ENCODE measurements at places on chromosomes 16 and 17. TPM values are rescaled to one million over a fixed set of nuclear protein-coding genes. Genes with fewer than 3 reads are reported as not detected.

DNA sequence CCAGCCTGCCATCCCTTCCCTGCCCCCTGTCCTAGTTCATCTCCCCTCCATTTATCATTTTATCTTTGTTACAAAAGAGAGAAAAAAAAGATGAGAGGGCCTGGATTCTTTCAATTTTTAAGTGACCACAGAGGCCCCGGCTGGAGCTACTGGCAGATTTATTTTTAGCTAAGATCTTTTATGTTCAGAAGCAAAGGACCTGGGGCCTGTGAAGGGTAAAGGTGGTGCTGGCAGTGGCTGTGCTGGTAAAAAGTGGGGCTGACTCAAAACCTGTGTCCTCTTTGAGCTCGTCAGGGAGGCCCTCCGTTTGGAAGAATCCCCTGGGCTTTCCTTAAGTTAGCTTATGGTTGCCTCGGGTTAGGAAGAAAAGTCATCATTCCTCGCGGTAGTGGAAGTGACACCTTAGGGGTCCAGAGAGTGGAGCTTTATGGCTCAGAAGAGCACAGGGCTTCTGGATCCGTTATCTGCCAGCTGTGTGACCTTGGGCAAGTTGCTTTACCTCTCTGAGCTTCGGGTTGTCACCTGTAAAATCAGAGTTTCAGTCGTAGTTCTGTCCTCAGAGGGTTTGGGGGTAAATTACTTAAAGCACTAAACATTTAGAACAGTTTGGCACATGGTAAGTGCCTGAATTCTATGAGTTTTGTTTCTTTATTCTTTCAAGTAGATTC lies 923.8 kb upstream of the EEF2KMT start:
- DNase-seq = no peak

GRCh38 chr17:73157521-73157890 lies 7.3 kb upstream of the SSTR2 start:
- DNase-seq = no peak

DNA sequence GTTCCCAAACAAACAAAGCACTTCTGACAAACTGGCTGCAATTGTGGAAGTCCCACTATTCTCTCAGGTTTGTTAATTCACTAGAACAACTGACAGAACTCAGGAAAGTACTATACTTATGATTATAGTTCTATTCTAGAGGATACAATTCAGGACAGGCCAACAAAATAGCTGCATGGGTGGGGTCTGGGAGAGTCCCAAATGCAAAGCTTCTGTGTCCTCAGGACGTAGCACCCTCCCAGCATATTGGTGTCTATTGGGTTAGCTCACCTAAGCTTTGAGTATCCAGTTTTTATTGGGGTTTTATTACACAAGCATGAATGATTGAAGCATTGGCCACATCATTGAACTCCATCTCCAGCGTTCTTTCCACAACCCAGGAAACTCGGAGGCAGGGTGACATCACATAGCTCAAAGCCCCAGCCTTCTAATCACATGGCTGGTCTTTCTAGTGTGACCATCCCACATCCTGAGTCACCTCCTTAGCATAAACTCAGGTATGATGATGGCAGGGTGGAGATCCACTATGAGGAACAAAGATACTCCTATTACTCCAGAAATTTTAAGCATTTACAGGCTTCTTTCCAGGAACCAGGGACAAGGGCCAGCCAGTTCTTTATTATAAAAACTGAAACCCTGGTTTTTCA lies 43.9 kb upstream of the CCNF start:
- DNase-seq = no peak

DNA sequence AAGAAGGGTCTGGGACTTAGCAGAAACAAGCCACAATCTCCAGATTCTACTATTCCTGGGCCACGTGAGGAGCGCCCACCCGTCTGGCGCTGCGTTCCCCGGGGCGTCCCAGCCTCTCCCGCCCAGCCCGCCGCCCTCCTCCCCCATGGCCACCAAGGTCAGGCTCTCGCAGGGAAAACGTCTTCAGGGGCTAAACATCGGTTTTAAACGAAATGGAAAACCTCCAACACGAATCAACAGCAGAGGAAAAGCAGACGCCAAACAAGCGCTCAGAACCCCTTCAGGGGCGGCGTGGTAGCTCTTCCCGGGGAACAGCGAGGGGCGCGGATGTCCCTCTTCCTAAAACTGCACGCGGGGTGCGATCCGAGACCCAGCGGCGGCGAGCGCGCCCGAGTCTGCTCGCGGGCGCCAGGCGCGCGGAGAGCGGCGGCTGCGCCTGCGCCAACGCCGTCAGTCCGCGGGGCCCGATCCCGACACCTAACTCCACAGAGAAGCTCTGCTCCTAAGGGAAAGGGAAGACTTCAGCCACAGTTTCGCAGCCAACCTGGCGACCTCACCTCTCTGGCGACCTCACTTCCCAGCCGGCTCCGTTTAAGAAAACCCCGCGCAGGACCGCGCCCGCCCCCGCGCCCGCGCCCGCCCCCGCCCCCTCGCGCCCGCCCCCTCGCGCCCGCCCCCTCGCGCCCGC lies 505 bp upstream of the COG1 start:
- peak; percentile 86 for DNase-seq

- DNase-seq = no peak
Observed at GRCh38 chr17:50289278-50289677, 15.0 kb downstream of the TMEM92 start.

GRCh38 chr17:48002266-48002915 lies 31.5 kb downstream of the CDK5RAP3 start:
- peak; percentile 60 for DNase-seq

DNA sequence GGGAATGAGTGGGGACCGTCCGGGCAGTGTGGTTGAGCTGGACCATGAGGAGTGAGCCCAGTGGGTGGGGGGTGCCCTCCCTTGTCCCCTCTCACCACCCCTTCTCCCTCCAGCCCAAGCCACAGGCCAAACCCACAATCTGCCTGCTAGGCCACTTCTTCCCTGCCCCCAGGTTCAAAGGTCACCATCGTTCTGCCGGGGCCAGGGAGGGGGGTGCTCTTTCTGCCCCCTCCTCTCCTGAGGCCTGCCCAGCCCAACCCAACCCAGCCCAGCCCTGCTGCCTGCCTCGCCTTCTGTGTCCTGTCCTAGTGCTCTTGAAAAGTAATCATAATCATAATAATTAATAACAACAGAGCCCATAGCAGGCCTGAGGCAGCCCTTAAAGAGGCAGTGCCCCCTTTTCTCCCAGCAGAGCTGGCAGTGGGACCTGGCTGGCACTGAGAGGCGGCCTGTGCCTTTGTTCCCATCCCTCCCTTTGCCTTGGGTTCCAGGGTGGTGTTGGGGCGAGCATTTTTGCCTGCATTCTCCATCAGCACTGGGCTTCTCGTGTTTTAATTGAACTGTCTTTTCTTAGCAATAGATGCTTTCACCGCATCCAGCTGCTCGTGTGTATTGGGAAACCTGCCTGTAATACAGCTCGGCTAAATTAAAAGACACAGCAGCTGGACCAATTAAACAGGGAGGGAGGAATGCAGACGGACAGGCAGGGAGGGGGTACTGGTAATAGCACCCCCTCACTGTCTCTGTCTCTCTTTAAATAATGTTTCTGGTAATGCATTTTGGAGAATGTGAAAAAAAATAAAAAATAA lies 46.8 kb downstream of the SREBF1 start:
- DNase-seq = no peak

DNA sequence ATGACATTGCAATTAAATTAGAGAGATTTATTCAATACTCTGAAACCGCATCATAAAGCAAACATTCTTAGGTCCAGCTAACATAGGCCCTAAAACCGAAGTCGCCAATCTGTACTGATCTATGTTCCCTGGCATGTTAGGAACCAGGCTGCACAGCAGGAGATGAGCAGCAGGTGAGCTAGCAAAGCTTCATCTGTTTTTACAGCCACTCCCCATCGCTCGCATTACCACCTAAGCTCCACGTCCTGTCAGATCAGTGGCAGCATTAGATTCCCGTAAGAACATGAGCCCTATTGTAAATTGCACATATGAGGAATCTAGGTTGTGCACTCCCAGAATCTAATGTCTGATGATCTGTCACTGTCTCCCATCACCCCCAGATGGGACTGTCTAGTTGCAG lies 91.5 kb downstream of the PARN start:
- no peak for DNase-seq

- DNase-seq = peak; percentile 65
Observed at GRCh38 chr17:4304417-4305027, 40.7 kb upstream of the ANKFY1 start.

- no peak for DNase-seq
Observed at GRCh38 chr17:53548252-53548651, 274.5 kb upstream of the KIF2B start.

GRCh38 chr17:28746611-28747050 lies 2.8 kb downstream of the TRAF4 start:
- DNase-seq = no peak

DNA sequence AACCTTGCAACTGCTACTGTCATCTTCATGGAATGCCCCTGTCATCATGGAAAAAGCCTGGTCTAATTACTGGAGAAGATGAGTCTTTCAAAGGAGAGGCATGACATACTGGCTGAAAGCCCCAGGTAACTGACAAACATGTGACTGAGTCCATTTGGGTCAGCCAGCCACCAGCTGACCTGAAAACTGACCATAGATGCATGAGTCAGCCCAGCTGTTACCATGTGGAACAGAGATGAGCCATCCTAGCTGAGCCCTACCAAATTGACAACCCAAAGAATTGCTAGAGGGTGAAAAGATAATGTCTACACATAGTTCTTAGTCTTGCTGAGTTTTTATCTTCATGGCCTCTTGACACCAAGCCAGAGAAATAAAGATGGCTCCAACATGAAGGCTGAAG lies 311.8 kb downstream of the UTP18 start:
- no peak for DNase-seq

DNA sequence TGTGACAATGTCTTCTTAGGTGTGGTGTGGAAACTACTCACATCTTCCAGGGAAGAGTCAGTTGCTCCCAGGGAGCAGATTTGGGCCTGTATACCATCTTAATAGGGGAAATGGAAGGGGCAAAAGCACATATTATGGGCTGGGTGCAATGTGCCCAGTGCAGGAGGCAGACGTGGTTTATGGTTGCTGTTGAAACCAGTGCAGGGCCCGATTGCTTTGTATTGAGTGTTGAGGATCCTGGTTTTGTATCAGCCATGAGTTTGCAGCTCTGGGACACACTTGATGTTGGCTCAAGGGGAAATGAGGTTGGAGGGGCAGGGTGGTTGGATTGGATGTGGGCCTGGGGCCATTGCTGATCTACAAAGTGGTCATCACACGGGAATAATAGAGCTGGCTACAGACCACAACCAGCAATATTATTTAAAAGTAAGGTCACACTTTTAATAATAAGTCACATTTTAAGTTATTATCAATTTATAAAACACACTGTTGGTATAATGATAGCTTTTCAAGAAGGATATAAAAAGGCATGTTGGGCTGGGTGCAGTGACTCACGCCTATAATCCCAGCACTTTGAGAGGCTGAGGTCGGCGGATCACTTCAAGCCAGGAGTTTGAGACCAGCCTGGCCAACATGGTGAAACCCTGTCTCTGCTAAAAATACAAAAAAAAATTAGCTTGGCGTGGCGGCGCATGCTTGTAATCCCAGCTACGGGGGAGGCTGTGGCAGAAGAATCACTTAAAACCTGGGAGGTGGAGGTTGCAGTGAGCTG lies 302.4 kb downstream of the SEC14L1 start:
- DNase-seq = no peak

DNA sequence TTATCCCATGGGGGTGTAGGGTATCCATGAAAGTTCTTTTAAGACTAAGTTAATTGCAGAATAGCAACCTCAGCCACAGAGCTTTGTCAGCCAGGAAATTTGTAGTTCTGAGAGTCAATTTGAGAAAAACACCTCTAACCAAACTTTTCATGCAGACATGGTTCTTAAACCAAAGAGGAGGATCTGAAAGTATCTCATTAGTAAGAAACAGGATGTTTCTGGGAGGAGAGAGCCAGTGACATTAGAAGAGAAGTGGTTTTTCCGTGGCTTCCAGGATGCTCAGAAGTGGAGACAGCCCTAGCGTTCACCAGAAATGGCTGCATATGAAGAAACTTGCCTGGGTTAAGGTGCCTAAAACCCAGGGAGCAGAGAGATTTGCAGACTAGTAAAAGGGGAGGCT lies 7.9 kb downstream of the GNAO1 start:
- peak; percentile 11 for DNase-seq

DNA sequence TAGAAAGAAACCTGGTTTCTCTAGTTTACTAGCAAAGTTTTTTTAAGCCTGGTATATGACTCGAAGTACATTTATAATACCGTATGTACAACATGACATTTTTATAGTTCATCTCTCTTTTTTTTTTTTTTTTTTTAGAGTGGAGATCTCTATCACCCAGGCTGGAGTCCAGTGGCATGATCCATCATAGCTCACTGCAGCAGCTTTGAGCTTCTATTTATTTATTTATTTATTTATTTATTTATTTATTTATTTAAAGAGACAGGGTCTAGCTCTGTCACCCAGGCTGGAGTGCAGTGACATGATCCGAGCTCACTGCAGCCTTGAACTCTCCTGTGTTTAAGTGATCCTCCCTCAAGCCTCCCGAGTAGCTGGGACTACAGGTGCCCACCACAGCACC lies 25.9 kb upstream of the VPS4A start:
- DNase-seq = no peak

DNA sequence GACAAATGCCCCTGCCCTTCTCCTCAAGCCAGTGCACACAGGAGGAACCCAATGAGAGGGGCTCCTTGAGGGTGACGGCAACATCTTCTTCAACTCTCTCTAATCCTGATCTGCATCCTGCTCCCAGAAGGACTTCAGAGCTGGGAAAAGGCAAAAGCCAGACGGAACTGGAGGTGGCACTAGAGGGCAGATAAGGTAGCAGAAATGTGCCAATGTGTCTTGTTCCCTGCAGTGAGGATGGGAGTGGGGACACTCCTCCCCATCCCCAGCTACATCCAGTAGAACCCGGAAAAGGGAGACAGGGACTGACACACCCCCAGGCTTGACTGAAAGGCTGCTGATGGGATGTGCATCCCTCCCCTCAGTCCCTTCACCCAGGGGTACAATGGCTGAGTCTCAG lies 28.5 kb downstream of the SRCIN1 start:
- DNase-seq = no peak

DNA sequence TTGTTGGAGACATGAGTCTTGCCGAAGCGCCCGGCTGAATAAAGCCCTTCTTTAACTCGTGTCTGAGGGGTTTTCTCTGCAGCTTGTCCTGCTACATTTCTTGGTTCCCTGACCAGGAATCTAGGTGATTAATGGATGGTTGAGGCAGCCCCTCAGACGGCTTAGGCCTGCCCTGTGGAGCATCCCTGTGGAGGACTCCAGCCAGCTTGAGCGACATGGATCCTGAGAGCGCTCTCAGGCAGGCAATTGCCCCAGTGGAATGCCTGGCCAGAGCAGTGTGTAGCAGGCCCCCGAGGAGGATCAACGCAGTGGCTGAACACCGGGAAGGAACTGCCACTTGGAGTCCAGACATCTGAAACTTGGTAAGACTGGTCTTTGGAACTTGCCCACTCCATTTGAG lies 17.3 kb upstream of the ENDOV start:
- no peak for DNase-seq

GRCh38 chr17:73770115-73770848 lies 126.0 kb upstream of the SDK2 start:
- no peak for DNase-seq

GRCh38 chr17:79992649-79993389 lies 42.9 kb downstream of the TBC1D16 start:
- no peak for DNase-seq

Gene ITGAX
- not detected for total RNA-seq

Gene DPEP2
- 0.23 TPM for total RNA-seq

Gene CCL5
- total RNA-seq = 0.88 TPM

Gene TMEM238L
- total RNA-seq = not detected

Gene KCNH4
- total RNA-seq = not detected

Gene ZPBP2
- total RNA-seq = not detected

Gene TBX4
- total RNA-seq = not detected

Data from OCI-LY7 (cell line).